ENCODE measurements at places on chromosomes 2 and 18. TPM values are rescaled to one million over a fixed set of nuclear protein-coding genes. Genes with fewer than 3 reads are reported as not detected.

Gene MFF
- 94.8 TPM for total RNA-seq

- no peak for DNase-seq
These were observed 161.5 kb downstream of the CAPN13 start for GRCh38 chr2:30645745-30646119.

GRCh38 chr2:181158427-181158826, 178.0 kb downstream of the UBE2E3 start:
- DNase-seq = no peak

DNA sequence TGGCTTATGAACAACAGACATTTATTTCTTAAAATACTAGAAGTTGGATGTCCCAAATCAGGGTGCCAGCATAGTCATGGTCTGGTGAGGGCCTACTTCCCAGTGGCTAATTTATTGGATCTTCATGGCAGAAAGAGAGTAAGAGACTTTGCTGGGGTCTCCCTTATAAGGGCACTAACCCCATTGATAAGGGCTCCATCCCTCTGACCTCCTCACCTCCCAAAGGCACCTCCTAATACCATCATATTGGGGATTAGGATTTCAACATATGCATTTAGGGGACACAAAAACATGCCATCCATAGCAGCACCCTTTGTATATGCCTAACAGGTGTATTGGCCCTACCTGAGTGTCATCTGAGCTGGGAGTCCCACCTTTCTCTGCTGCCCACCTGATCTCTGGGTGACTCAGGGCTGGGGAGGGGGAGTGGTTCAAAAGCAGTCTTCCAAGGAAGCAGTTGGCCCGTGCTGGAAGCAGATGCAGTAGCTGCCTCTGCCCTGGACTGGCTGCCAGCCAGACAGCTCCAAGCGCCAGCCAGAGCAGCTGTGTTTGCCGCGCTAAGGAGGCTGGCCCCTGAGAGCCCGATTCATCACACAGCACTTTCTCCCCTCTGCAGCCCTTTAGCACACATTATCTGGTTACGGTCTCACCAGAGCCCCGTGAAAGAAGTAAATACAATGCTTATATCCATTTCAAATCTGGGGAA, 84.6 kb downstream of the SMAD7 start:
- no peak for DNase-seq

DNA sequence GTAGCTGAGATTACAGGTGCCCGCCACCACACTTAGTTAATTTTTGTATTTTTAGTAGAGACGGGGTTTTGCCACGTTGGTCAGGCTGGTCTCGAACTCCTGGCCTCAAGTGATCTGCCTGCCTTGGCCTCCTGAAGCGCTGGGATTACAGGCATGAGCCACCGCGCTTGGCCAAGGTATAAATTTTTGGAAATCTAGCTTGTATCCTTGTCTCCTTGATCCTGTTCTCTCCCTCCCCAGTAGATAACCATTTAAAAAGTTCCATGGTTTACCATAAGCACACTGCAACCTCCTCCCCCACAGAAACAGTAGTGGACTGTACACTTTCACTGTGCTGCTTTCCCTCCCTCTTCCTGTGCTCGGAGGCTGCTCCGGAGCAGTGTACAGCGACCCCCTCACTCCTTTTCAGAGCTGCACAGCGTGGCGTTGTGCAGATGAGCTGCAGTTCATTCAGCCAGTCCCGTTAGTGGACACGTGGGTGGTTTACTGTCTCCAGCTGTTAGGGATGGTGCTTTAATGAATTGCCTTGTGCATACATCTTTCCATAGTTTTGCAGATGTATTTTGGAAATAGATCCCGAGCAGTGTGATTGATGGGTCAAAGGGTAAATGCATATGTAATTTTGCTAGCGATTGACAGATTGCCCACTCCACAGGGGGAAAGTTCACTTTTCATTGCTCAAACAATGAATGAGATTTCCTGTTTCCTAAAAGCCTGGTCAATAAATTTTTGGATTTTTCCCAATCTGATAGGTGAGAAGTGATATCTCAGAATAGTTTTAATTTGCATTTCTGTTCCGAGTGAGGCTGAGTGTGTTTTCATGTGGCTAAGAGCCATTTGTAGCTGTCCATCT, 14.8 kb downstream of the ASB1 start:
- DNase-seq = no peak

GRCh38 chr2:184452907-184453306, 145.4 kb upstream of the ZNF804A start:
- DNase-seq = no peak

DNA sequence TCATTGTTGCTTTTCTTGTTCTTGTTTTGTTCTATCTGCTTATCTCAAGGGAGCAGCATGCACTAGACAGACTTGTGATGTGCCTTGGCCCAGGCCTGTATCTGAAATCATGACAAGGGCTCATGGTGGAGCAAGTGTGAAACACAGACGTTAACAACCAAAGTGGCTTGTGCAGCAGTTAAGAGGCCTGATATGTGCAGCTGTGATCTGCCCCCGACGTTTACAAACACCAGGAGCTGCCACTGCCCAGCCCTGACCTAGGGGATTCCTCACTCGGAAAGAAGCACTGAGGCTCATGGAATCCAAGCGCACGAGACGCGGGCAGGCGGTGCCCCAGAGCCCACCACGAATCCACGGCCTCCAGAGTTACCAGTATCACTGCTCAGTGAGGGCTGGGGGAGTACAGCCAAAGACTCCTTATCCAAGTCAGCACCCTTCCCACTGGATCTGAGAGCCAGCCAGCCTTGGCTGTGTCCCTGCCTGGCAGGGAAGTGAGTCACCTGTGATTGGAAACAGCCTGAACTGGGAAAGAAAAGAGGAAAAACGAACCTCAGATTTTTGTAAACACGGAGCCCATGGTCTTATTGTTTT, 62.3 kb upstream of the SNTG2 start:
- no peak for DNase-seq

- DNase-seq = no peak
These were observed 89.7 kb upstream of the MSH2 start for GRCh38 chr2:47313141-47313691.

DNA sequence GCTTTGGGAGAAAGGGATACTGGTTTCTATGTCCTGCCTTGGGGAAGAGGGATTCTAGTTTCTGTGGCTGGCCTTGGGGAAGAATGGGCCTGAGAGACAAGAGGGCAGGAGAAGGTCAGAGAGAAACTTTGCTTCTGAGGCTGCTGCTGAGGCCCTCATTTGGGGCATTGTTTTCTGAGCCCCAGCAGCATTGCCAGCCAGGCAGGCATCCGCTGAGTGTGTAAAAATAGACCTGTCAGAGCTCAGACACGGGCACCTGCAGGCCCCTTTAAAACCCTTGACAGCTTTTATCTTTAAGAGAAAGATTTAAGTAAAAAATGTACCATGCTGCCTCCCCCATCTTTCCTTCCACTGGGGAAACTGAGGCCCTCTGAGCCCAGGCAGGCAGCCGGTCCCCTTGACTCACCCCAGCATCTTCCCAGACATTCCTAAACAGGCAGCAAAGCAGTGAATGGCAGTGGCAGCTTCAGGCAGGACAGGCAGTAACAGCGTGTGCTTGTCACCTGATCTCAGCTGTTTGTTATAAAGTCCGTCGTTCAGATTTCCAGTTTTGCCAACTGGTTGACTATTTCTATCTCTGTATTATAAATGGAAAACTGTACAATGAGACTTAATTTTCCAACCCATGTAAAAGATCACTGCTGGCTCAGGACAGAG, 27.6 kb downstream of the MLPH start:
- DNase-seq = no peak

Gene ADAM17
- total RNA-seq = 61.3 TPM

Gene DNER
- total RNA-seq = 5.5 TPM

Gene PDE1A
- 0.08 TPM for total RNA-seq

GRCh38 chr2:238591732-238592131, 165.0 kb downstream of the ASB1 start:
- no peak for DNase-seq

Gene ANAPC1
- 46.3 TPM for total RNA-seq

- no peak for DNase-seq
These were observed 345.5 kb downstream of the TNS1 start for GRCh38 chr2:217657252-217657651.

DNA sequence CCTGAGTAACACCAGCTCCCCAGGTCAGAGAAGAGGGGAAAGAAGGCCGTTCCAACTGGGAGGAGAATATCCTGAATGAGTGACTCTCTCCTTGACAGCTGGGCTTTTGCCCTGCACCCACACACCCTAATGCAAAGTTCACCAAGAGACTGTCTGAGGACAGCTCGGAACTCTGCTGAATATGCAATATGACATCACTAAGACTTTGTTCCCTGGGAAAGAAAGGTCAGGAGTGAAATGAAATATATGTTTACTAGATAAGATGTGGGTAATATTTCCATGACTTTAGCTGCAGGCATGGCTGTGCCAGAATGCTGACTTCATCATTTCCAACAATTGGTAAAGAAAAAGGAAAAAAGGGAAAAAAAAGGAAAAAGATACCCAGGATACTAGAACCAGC, 488.2 kb upstream of the RAB6C start:
- DNase-seq = no peak

Gene RUFY4
- not detected for total RNA-seq

Gene IL1R2
- not detected for total RNA-seq

- DNase-seq = no peak
These were observed 132.1 kb upstream of the SERPINE2 start for GRCh38 chr2:224171226-224171625.

Gene CDK15
- 0.21 TPM for total RNA-seq

Gene NT5DC4
- not detected for total RNA-seq

DNA sequence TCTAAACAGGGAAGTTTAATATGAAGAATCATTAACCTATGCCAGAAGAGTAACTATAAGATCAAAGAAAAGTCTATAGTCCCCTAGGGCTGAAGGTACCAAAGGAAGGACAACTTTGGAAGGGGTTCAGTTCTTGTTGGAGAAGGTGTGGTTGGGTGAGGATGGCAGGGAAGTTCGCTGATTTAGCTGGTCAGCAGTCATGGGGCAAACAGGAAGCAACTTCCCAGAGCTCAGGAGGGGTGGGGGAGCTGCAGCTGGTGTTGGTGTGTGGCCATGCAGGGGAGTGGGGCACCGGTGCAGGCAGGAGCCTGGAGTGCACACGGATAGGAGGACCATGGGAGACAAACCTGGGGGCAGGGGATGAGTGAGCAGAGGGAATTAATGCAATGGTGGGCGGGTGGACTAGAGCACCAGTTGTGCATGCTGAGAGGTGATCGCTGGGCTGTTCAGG, 34.0 kb downstream of the FHOD3 start:
- no peak for DNase-seq

DNA sequence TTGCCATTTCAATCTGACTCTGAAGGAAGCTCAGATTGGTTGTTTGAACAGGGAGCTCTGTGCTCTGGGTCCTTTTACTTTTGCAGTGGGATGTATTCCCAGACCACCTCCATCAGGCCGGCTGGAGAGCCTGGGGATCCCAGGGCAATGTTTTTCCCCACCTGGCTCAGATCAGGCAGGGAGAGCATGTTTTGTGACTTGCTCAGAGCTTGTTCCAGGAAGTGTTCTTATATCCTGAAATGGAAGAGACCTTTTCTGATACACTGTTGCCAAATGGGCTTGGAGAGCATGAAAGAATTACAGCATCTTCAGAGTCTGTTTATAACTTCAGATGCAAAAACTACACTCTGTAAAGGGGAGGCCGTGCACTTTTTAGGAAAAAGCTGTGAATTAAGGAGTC, 56.0 kb downstream of the LIPG start:
- DNase-seq = no peak

DNA sequence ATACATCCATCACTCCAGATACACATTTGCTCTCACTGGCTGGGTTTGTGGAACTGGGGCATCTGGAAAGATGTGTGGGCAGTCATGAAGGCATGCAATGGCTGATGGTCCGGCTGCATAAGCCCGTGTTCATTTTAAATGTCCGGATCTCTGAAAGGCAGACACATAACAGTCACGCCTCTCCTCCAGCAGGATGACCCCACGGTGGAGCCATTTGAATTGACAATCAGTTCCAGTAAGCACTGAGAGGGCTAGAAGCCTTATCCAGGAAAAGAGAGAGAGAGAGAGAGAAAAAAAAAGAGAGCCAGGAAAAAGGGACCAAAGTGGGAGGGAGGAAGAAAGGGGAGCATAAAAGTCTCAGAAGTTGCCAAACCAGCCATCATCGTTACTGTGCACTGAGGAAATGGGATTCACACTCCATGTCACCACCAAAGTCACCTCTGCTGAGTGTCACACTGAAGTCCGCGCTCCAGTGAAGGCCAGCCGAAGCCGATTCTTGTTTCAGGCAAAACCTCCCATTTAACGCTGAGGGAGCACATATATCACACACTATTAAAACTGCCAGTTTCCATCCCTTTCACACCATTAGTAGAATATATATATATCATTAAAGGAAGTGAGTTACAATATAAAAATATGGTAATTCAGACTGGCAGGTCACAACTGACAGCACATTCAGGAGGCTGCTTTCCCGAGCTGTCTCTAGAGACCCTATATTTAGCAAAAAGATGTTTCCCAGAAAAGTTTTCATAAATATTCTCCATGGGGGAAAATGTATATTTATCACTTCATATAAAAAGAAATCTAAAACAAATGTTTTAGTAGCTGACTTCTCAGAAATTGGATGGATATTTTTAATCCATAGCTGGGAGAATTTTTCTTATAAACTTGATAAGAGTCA, 142.0 kb downstream of the ACTR3 start:
- DNase-seq = no peak

- DNase-seq = no peak
These were observed 5.0 kb downstream of the TEX44 start for GRCh38 chr2:231597627-231598026.

GRCh38 chr18:76126327-76126726, 368.7 kb downstream of the ZNF516 start:
- no peak for DNase-seq

- DNase-seq = no peak
These were observed 238.6 kb upstream of the CYP26B1 start for GRCh38 chr2:72386288-72386687.

DNA sequence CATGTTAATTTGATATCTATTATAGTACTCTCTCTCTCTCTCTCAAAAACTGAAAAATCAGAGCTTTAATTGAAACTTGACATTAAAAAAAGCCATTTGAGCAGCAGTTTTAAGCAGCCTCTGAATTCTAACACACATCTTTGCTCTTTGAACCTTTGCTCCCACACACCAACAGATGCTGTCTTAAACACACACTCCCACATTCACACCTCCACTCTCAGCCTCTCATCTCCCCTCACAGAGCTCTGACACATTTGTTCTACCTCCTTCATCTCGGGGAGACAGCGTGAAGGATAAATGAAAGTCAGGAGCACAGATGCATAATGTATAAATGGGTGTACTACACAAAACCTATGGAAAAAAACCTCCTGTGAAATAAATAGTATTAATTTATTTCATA, 95.2 kb downstream of the NAB1 start:
- DNase-seq = no peak

Gene PHLPP1
- total RNA-seq = 4.4 TPM

- DNase-seq = peak; percentile 75
These were observed 13.9 kb upstream of the SLC1A4 start for GRCh38 chr2:64975232-64975821.

Gene GPAT2
- total RNA-seq = 1.6 TPM

GRCh38 chr2:81672923-81673322, 1368.4 kb upstream of the LRRTM1 start:
- no peak for DNase-seq

Gene RNF103
- total RNA-seq = 20.6 TPM

Gene CAPN14
- total RNA-seq = 0.58 TPM

Gene ACADL
- 1.1 TPM for total RNA-seq

Gene SCLY
- total RNA-seq = 32.1 TPM

GRCh38 chr2:30664761-30665358, 142.4 kb downstream of the CAPN13 start:
- peak; percentile 90 for DNase-seq

Gene PLGLB2
- 1.2 TPM for total RNA-seq

- DNase-seq = no peak
These were observed 33.9 kb downstream of the FANCL start for GRCh38 chr2:58207189-58207588.

- DNase-seq = no peak
These were observed 1785.0 kb upstream of the LRRTM1 start for GRCh38 chr2:82089518-82089917.
